Stimulated activated CD4-positive, alpha-beta T cell treated with anti-CD3 and anti-CD28 coated beads, Interleukin-4, amount 100 ng/mL, for 4 hours (primary cell): ENCODE measurements at places on chromosomes 16 and 17.

GRCh38 chr16:10465821-10466220 lies 80.0 kb downstream of the ATF7IP2 start:
- DNase-seq: no peak

DNA sequence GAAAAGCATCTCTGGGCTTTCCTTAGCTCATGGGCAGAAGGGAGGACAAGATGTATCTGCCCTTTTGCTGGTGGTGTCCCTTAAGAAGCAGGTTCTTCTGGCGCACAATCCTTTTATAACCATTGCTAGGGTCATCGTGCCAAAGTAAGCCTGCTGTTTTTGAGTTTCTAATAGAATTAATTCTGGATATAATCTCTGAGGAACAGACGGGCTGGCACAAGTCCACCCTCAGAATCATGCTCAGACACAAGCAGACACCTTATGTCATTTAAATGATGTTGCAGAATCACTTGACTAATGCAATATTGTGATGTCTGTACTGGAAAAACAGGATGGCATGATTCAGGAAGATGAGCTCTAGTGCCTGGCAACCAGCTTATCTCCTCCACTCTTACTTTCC lies 18.8 kb upstream of the MMD start:
- DNase-seq: no peak

GRCh38 chr17:64420143-64420670 lies 28.7 kb upstream of the MILR1 start:
- peak; percentile 18 for DNase-seq

DNA sequence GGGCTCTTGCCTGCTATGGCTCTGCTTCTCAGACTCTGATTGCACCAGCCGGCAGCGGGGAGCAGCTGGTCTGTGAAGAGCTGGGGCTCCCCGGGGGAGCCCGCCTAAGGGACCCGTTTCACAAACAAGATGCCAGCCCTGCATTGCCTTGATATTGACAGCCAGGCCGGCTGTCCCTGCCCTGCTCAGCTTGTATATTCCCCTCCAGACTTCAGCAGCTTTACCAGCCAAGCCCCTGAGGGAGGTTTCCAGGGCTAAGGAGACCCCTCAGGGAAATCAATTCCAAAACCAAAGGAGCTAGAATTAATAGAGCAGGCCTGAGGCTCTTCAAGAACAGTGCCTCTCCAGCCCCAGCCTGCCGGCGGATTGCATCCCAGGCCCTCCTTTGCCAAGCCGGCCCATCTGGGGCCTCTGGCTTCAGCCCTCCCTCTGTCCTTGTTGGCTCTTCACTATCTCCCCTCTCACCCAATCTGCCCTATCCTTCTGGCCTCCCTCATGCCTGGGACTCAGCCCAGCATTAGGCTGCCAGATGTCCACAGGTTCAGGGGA lies 5.7 kb downstream of the CALB2 start:
- no peak for DNase-seq

GRCh38 chr16:88484505-88485365 lies 31.7 kb downstream of the ZFPM1 start:
- DNase-seq: no peak

DNA sequence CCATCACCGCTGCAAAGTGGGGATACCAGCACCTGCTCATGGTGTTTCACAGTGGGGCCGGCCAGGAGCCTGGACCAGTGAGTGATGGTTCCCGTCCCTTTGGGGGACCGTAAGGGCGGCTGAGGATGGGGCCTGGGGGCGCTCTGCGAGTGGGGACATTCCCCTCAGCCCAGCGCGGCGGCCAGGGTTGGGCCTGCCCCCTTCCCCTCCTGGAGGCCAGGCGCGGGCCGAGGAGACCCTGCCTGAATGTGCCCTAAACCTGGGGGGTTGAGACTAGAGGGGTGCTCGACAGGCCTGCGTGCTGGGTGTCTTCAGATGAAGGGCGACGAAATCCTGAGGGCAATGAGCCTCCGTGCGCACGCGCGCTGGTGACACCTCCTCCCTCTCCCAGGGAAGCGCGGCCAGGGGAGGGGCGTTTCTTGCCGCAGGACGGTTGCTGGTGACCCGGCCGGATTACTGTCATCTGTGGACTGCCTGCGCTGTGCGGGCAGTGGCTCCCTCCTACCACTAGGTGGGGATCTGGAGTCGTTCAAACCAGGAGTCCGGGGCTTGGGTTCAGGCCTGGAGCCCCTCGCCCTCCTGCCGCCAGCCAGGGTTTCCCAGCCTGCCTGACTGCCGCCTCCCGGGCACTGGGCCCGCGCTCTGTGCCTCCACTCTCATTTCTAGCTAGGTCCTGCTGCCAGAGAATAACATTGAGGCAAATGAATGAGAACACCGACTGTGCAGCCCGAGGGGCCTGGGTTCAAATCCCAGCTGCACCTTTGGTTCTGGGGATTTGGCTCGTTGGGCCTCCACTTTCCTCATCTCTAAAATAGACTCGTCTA lies 17.1 kb downstream of the TBX2 start:
- DNase-seq: peak; percentile 54

GRCh38 chr16:397135-397661 lies at the start of gene NME4:
Gene NME4, plus strand, starts transcription at chr16:397199. Its CDS starts 24 bp downstream, at chr16:397223.
- DNase-seq: no peak

GRCh38 chr16:5781436-5781835 lies 683.8 kb upstream of the EEF2KMT start:
- no peak for DNase-seq

GRCh38 chr17:40862985-40863733 lies 3.9 kb downstream of the KRT12 start:
- DNase-seq: no peak

- peak; percentile 31 for DNase-seq
These were observed 9.6 kb downstream of the LLGL2 start for GRCh38 chr17:75535119-75535537.

DNA sequence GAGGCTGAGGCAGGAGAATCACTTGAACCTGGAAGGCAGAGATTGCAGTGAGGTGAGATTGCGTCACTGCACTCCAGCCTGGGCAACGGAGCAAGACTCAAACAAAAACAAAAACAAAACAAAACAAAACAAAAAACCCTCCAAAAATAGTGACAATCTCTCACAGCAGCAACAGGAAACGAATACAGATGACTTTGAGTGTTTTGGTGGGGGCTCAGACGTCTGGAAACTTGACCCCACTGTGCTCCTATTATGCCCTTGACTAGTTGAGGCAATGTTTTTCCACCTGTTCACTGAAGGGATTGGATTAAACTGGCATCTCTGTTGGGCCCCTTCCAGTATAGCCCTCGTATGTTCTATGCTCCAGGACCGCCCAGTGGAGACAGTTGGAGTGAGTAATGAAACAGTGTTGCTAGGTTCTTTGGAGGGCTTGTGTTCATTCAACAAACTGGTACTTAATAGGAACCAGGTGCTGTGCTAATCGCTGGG lies 167.0 kb downstream of the UTP18 start:
- no peak for DNase-seq

DNA sequence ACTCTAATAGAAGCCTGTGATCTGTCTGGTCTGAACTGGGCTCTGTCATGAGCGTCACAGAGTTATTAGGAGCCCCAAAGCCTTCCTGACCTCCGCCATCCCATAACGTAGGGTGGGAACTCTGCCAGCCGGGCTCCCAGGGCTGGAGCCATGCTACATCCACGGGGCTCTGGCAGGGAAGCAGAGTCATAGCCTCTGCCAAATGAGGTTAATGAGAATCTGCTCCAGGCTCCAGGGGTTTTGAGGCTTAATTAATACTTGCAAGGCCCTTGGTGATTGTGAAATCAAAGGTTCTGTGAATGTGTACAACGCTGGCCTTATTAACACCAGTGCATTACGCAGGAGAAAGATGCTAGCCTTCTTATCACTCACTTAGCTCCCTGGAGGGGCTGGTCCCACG lies 42.4 kb upstream of the ZFP90 start:
- DNase-seq: no peak

GRCh38 chr17:28744104-28744971 lies 527 bp downstream of the TRAF4 start:
- peak; percentile 78 for DNase-seq

GRCh38 chr16:50839356-50839755 lies 97.5 kb downstream of the CYLD start:
- DNase-seq: no peak

DNA sequence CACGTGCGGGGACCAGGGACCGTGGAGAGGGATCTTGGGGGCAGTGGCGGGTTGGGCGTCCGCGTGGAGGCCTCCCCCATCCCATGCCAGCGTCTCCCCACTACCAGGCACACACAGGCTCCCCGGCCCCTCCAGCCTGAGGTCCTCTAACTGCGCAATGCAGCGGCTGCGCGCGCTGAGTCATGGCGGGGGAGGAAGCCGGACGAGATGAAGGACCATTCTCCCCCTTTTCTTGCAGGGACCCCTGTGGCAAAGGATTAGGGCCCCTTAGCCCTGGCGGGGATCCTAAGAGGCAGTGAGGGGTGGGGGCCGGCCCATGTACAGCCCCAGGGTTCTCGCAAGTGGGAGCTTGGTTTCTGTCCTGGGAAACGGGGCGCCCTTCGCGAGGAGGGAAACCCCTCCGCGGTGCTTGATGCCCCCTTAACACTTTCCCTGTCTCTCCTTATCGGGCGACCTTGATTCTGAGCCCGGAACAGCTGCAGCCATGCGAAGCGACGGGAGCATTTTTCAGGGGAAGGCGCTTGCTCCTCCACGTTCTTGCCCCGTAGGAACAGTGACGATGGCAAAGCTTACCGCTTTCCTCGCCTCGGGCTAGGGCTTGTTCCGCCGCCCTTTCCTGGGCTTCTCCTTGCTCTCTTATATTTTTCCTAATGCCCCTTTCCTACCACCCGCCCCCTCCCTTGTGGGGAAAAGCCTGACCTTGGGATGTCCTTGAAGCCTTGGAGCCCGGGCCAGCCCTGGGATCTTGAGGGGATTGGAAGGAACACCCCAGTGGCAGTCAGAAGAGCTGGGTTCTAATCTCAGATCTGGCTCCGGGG lies 592 bp downstream of the ALDOA start:
- peak; percentile 41 for DNase-seq

DNA sequence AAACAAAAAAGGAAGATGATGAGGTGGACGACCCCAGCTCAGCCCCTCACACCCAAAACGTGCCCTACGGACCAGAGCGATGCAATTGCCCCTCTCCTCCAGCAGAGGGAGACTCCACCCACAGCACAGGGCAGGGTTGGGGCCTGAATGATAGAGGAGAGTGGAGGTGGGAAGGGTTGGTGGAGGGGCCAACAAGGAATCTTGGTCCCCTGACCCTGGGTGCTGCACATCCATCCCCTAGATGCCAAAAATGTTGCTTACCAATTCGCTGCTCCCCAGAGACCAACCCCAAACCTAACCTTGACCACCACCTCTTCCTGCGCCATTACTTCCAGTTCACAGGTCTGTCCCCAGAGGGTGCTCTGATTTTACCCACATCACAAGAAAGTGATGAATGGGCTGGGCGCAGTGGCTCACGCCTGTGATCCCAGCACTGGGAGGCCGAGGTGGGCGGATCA lies 12.9 kb downstream of the P2RX5 start:
- DNase-seq: peak; percentile 44

GRCh38 chr17:81135505-81136278 lies 29.6 kb upstream of the PVALEF start:
- DNase-seq: no peak

- DNase-seq: no peak
These were observed 36.3 kb downstream of the GAS7 start for GRCh38 chr17:10162096-10162495.

GRCh38 chr17:18019838-18020154 lies 19.2 kb downstream of the ATPAF2 start:
- no peak for DNase-seq

GRCh38 chr17:74987909-74988711 lies 678 bp downstream of the CDR2L start:
- DNase-seq: no peak

DNA sequence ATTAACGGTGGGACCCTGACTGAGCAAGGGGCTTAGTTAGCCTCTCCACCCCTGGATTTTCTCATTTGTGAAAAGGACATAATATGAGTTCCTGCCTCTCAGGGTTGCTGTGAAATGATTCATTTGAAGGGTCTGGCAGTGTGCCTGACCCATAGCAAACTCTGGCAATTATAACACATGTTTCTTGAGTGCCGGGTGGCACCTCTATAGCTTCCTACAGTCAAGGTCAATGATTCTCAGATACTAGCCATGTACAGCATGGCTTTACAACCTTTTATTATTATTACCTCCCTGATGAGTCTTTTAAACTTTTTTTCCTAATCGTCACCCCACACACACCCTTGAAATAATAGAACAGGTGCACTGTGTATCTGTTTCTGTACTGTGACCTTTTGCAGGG lies 42.1 kb downstream of the TMEM114 start:
- no peak for DNase-seq

GRCh38 chr16:49599704-49600103 lies 226.1 kb downstream of the C16orf78 start:
- no peak for DNase-seq

- DNase-seq: peak; percentile 12
These were observed 146.2 kb downstream of the ENGASE start for GRCh38 chr17:79220713-79221291.

- no peak for DNase-seq
These were observed 159.6 kb downstream of the HS3ST2 start for GRCh38 chr16:22973522-22973921.

DNA sequence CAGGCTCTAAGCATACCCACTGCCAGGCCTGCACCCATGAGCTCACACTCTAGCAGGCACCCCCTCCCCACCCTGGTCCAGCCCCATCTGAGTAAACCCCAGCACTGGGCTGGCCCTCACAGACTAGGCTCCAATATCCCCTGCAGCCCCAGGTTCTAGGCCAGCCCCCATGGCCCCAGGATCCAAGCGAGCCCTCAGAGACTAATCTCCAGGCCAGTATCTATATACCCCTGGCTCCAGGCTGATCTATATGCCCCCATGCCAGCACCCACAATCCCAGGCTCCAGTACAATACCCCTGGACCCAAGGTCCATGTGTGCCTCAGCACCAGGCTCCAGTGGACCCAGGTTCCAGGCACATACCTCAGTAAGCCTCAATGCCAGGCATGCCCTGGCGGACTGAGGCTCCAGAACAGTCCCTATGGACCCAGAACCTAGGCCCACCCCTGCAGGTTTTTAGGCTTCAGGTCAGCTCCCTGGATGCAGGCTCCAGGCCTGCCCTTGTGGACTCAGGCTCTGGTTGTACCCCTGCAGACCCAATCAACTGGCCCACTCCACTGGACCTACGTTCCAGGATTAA lies 38.5 kb downstream of the POLR3E start:
- DNase-seq: no peak
